Dorsolateral prefrontal cortex (tissue), 122 donors: ENCODE measurements at places on chromosomes 3 and 15. TPM values are rescaled to one million over a fixed set of nuclear protein-coding genes. Genes with fewer than 3 reads are reported as not detected.

GRCh38 chr3:13149330-13150108 lies 76.3 kb upstream of the IQSEC1 start:
- DNase-seq: no peak

GRCh38 chr15:36601497-36601932 lies 22.1 kb downstream of the CDIN1 start:
- no peak for DNase-seq

DNA sequence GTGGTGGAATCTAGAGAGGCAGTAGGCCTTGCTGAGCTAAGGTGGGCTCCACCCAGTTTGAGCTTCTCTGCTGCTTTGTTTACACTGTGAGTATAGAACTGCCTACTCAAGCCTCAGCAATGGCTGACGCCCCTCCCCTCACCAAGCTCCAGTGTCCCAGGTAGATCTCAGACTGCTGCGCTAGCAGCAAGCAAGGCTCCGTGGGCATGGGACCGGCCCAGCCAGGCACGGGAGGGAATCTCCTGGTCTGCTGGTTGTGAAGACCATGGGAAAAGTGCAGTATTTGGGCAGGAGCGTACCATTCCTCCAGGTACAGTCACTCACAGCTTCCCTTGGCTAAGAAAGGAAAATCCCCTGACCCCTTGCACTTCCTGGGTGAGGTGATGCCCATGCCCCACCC lies 407.1 kb downstream of the ZPLD1 start:
- DNase-seq: no peak

Gene C2CD4B
- not detected for total RNA-seq

Gene GOLGA6B
- total RNA-seq: 0.89 TPM

Gene ONECUT1
- not detected for total RNA-seq
